ENCODE measurements at places on chromosomes 5 and 9. TPM values are rescaled to one million over a fixed set of nuclear protein-coding genes. Genes with fewer than 3 reads are reported as not detected.

The ADAM19 gene
- 3.6 TPM for total RNA-seq

The ZBTB34 gene
- 8.3 TPM for total RNA-seq

The ADAMTS16 gene
- total RNA-seq: not detected

The TNFSF15 gene
- total RNA-seq: not detected

DNA sequence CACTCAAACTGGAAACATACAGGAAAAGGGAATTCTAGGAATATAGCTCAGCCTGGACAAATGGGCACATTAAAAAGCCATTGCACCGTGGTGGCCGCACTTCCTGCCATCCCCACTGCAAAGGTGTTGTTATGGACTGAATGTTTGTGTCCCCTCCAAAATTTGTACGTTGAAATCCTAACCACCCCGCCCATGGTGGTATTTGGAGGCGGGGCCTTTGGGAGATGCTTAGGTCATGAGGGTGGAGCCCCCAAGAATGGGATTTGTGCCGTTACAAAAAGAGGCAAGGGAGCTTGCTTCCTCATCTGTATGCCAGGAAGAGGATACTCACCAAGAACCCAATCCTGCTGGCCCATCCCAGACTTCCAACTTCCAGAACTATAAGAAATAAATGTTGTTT, 1.1 kb upstream of the CMBL start:
- no peak for DNase-seq

DNA sequence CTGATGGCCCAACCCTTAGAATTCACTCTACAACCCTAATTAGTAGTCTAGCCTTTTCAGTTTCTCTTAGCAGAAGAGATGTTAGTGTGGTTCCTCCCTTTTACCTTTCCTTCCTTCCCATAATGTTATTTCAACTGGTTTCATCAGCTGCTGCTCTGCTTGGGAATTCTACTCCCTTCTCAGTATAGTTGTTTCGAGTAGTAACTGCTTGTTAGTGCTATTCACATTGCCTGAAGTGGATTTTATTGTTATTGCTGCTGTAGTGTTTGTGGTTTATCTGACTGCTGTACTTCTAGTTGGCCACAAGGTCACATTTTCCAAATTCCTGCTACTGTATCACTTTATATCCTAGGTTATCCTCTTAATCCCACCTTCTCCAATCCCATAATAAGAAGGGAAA, 29.7 kb downstream of the SMIM15 start:
- DNase-seq: no peak

DNA sequence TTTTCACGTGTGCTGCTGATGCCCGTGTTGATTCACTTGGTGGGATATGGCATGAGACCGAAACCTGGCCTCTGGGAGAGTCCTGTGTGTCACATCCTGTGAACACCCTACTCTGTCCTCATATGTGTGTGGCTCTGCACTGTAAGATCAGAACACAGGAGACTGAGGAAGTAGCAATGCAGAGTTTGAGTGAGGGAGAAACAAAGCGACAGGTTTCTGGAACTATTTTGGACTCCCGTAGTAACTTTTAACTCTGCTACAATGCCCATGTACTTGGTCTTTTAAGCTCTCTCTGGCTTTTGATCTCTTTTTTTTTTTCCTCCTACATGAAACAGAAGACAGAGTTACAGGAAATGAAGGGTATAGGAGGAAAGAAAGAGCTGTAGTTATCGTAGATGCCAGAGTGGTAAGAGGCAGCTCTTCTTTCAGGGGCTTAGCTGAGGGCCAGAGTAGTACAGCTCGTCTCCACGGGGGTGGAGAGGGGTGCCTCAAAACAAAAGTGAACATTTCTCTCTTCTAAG, 26.6 kb downstream of the GRAMD2B start:
- peak; percentile 47 for DNase-seq
